Osteocyte (in vitro differentiated cells): ENCODE measurements at places on chromosomes 5 and 9.

DNA sequence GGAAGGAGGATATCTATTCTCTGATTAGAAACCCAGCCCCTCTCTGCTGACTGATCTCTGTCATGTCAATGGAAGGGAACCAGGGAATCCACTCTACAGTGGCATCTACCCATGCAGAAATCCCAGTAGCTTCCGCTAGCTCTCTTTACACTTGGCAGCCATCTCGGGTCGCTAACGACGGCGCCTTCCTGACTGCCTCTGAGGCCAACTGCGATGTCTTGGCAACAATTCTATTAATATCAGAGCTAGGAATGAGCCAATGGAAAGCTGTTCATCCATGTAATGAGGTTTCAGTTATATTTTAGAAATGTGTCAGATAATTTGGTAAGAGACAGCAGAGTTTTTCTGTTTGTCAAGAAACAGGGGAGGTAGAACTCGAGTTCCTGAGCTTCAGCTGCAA lies 67.6 kb upstream of the ATP10B start:
- H3K27me3 ChIP-seq = no peaks in the 10 kb centered on the region
- H3K4me3 ChIP-seq = no peak overlapping the region
- no peaks in the 10 kb centered on the region for H3K36me3 ChIP-seq
- no peak for DNase-seq
- H3K4me1 ChIP-seq = no peaks in the 10 kb centered on the region

GRCh38 chr9:89837162-89837933 lies 232.5 kb downstream of the GADD45G start:
- H3K4me3 ChIP-seq = no peak overlapping the region
- H3K4me1 ChIP-seq = no peaks in the 10 kb centered on the region
- DNase-seq = no peak
- H3K36me3 ChIP-seq = no peaks in the 10 kb centered on the region
- peaks cover 28% of the 10 kb centered on the region for H3K27me3 ChIP-seq

DNA sequence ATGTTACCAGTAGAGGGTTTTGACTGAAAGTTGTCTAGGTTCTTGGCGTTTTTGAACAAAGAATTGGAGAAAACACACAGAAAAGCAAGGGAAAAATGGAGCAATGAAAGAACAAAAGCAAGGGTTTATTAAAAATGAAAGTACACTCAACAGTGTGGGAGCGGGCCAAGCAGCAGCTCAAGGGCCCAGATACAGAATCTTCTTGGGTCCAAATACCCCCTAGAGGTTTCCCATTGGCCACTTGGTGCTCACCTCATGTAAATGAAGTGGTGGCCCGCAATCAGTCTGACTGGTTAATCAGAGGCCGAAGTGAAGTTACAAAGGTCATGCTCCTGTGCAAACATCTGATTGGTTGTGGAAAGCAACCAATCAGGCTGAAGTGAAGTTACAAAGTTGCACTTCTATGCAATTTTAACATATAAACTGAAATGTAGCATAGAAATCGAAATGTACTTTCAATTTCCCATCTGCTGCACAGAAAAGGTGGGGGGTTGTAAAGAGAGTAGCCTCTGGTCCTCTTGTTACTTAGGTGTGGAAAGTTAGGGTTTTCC lies 1.9 kb upstream of the GM2A start:
- H3K27me3 ChIP-seq = peaks cover 16% of the 10 kb centered on the region
- H3K27ac ChIP-seq = no peak overlapping the region
- H3K4me3 ChIP-seq = no peak overlapping the region
- H3K36me3 ChIP-seq = no peaks in the 10 kb centered on the region
- peaks cover 14% of the 10 kb centered on the region for H3K4me1 ChIP-seq
- no peak for DNase-seq

DNA sequence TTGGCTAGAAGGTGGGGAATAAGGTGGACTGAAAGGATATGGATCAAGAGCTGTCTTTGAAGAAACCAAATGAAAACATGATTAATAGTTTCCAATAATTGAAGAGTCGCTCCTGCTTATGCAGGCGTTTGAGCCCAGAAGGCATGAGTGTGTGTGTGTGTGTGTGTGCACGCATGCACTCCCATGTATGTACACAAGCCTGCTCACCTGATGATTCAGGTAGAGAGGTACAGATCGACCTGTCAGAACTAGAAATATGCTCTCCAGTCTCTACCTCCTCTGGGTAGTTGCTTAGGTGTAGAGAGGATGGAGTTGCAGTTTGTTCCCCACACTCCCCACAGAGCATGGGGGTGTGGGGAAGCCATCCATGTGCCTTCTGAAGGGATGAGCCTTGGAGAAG lies 1.1 kb upstream of the FGF1 start:
- H3K4me1 ChIP-seq = peaks cover 28% of the 10 kb centered on the region
- peaks cover 10% of the 10 kb centered on the region for H3K27me3 ChIP-seq
- H3K36me3 ChIP-seq = no peaks in the 10 kb centered on the region
- H3K4me3 ChIP-seq = no peak overlapping the region
- H3K27ac ChIP-seq = no peak overlapping the region
- no peak for DNase-seq

GRCh38 chr5:99005506-99005905 lies 76.7 kb upstream of the CHD1 start:
- H3K27me3 ChIP-seq = no peaks in the 10 kb centered on the region
- H3K36me3 ChIP-seq = no peaks in the 10 kb centered on the region
- DNase-seq = no peak
- no peak overlapping the region for H3K27ac ChIP-seq
- no peak overlapping the region for H3K4me3 ChIP-seq

- H3K4me3 ChIP-seq = no peak overlapping the region
- no peaks in the 10 kb centered on the region for H3K4me1 ChIP-seq
- H3K36me3 ChIP-seq = peaks cover 20% of the 10 kb centered on the region
- no peaks in the 10 kb centered on the region for H3K27me3 ChIP-seq
- no peak for DNase-seq
Observed at GRCh38 chr5:154002511-154003020, 36.1 kb downstream of the FAM114A2 start.

- peaks cover 8% of the 10 kb centered on the region for H3K36me3 ChIP-seq
- peak; percentile 86 for DNase-seq
- peaks cover 42% of the 10 kb centered on the region for H3K4me1 ChIP-seq
- H3K27me3 ChIP-seq = no peaks in the 10 kb centered on the region
Observed at GRCh38 chr5:74639807-74640449, 600 bp downstream of the ENC1 start.

DNA sequence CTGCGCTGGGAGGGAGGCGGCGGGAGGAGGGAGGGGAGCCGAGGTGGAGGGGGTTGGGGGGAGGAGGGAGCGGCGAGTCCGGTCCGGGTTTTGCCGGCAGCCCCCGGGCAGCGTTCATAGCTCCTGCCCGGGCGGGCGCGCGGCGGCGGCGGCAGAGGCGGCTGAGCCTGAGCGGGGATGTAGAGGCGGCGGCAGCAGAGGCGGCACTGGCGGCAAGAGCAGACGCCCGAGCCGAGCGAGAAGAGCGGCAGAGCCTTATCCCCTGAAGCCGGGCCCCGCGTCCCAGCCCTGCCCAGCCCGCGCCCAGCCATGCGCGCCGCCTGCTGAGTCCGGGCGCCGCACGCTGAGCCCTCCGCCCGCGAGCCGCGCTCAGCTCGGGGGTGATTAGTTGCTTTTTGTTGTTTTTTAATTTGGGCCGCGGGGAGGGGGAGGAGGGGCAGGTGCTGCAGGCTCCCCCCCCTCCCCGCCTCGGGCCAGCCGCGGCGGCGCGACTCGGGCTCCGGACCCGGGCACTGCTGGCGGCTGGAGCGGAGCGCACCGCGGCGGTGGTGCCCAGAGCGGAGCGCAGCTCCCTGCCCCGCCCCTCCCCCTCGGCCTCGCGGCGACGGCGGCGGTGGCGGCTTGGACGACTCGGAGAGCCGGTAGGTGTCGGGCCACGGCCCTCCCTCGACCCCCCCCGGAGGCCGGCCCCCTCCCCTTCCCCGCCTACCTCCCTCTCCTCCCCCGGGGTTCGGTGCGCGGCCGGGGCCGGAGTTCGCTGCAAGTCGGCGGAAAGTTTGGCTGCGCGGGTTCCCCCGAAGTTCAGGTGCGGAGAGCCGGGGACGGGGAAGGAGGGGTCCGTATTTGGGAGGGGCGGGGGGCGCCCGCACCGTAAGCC lies at the start of gene CXXC5:
CXXC5 (plus strand) TSS at position 145 of the 877 bp plus-strand sequence. CDS start 32,175 bp downstream, outside the sequence.
- H3K27ac ChIP-seq = peak within 1 kb of the TSS; percentile 75
- H3K27me3 ChIP-seq = no peaks in the 10 kb centered on the region
- DNase-seq = peak; percentile 96
- H3K4me3 ChIP-seq = peak within 1 kb of the TSS; percentile 99

DNA sequence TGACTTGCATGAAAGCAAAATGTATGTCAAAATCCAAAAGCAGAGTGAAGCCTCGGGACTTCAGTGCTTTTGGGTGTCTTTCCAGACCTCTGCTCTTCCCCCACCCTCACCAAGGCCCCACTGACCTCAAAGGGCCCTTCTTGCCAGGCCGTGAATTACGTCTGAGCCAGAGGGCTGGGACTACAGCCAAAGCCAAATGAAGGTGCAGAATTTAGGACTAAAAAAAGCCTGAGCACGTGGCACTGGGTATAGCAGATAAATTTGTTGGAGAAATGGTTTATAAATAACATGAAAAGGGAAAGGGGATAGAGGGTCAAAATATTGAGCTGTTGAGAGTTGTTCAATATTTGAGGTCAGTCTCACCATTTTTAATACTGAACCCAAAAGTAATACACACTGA lies 163.4 kb downstream of the GHR start:
- H3K27ac ChIP-seq = no peak overlapping the region
- H3K36me3 ChIP-seq = no peaks in the 10 kb centered on the region
- H3K27me3 ChIP-seq = peaks cover 8% of the 10 kb centered on the region
- H3K4me1 ChIP-seq = no peaks in the 10 kb centered on the region
- H3K4me3 ChIP-seq = no peak overlapping the region

DNA sequence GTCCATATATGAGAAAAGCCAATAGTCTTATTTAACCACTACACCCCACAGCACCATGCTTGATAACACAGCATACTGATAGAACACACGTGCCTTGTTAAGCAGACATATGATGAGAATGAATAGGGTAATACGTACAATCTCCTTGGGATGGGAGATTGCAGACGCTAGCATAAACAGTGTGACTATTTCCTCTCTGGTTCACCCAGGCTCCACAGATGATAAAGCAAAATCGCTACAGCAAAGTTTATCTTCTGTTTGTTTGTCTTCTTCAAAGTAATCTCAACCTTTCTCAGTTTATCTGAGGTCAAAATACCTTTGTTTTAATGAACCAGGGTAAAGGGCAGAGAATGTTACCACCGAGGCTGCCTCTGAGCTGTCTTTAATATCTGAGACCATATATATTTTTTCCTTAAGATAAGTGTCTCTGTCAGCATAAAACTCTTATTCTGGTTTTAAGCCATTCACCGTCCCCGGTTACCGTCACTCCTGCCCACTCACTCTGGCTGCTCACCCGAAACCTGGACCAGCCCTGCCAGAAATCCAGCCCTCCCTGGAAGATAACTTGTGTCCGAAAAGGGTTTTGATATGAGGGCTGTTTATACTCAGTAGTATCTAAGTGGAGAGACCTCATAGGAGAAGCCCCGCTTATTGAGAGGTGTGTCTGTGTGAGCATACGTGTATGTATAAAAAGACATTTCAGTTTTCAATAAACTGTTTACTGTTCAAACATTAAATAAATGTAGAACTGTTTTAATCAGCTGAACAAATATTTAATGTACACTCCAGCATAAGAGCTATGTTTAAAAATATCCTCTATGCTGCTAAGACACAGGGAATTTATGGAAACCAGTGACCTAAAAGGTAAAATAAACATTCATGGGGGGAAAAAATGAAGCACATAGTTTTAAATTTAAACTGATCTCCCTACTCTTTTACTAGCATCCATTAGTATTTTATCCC lies 465.4 kb downstream of the RASEF start:
- no peak overlapping the region for H3K4me3 ChIP-seq
- no peaks in the 10 kb centered on the region for H3K27me3 ChIP-seq
- H3K27ac ChIP-seq = peak overlapping the region; percentile 91
- H3K4me1 ChIP-seq = peaks cover 35% of the 10 kb centered on the region

DNA sequence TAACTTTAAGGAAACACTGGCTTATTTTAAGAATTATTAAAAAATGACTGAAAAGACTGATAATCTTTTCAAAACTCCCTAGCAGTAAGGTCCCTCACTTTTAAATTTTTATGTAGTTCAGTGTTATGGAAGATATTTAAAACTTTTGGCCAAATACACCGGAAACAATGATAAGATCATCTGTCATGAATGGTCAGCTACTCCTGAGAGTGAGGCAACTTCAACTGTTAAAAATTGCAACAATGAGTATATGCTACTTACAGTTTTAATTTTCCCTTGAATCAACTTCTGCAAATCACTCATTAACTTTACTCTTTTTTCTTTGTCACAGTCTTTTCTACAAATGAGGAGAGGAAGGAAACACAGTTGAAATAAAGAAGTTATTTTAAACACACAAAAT lies 10.8 kb downstream of the PUM3 start:
- no peak overlapping the region for H3K4me3 ChIP-seq
- no peaks in the 10 kb centered on the region for H3K27me3 ChIP-seq
- peaks cover 2% of the 10 kb centered on the region for H3K4me1 ChIP-seq
- no peak overlapping the region for H3K27ac ChIP-seq
- DNase-seq = no peak

DNA sequence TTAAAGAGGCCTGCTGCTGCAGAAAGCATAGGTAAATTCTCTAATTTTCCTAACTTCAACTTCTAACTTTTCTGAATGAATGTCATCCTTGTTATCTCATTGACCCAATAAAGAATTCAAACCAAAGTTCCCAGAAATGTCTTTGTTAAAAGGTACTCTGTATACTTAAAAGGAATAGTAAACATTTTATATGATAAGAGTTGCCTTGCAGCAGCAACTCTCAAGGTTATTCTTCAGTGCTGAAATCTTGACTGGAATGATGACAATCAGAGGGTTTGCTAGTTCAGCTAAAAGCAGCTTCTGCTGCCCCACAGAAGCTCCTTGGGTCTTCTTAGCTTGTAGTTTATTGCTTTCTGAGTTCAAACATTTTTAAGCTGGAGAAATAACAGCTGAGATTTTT lies 28.3 kb downstream of the FGF10 start:
- no peaks in the 10 kb centered on the region for H3K4me1 ChIP-seq
- H3K36me3 ChIP-seq = no peaks in the 10 kb centered on the region
- no peak overlapping the region for H3K4me3 ChIP-seq
- no peak overlapping the region for H3K27ac ChIP-seq
- no peaks in the 10 kb centered on the region for H3K27me3 ChIP-seq

- H3K27me3 ChIP-seq = no peaks in the 10 kb centered on the region
- no peaks in the 10 kb centered on the region for H3K36me3 ChIP-seq
- no peak for DNase-seq
Observed at GRCh38 chr9:120374817-120375216, 205.2 kb downstream of the CDK5RAP2 start.

- no peaks in the 10 kb centered on the region for H3K27me3 ChIP-seq
- H3K27ac ChIP-seq = peak overlapping the region; percentile 76
- no peaks in the 10 kb centered on the region for H3K36me3 ChIP-seq
- no peak overlapping the region for H3K4me3 ChIP-seq
- DNase-seq = no peak
Observed at GRCh38 chr9:99030092-99030511, 74.8 kb upstream of the TGFBR1 start.

- H3K27me3 ChIP-seq = peaks cover 48% of the 10 kb centered on the region
- no peak overlapping the region for H3K27ac ChIP-seq
- no peaks in the 10 kb centered on the region for H3K36me3 ChIP-seq
- no peak for DNase-seq
Observed at GRCh38 chr5:54324651-54325271, 14.4 kb upstream of the ARL15 start.

- H3K4me3 ChIP-seq = no peak overlapping the region
- no peaks in the 10 kb centered on the region for H3K36me3 ChIP-seq
- H3K27ac ChIP-seq = peak overlapping the region; percentile 63
- no peak for DNase-seq
- peaks cover 9% of the 10 kb centered on the region for H3K4me1 ChIP-seq
- no peaks in the 10 kb centered on the region for H3K27me3 ChIP-seq
Observed at GRCh38 chr9:10678790-10679189, 66.0 kb upstream of the PTPRD start.
